SHP77 (cell line): ENCODE measurements at places on chromosomes 12 and 14.

DNA sequence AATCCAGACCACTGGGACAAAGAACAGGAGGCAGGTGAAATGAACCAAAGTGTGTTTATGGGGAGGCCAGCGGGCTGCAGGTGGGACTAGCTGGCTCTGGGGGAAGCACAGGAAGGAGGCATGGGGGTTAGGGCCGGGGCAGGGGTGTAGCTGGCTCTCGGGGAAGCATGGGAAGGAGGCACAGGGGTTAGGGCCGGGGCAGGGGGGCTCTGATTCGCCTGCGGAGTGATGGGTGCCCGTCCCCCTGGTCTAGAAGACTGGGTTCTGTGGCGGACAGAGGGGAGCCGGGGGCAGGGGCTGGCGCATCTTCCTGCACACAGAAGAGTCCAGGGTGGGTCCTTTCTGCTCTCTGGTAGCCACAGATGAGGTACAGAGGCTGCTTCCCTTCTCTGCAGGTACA lies 310.3 kb downstream of the TMEM121 start:
- no peak for DNase-seq

- no peak for DNase-seq
These were observed 31.9 kb upstream of the SOS2 start for GRCh38 chr14:50263321-50263720.

DNA sequence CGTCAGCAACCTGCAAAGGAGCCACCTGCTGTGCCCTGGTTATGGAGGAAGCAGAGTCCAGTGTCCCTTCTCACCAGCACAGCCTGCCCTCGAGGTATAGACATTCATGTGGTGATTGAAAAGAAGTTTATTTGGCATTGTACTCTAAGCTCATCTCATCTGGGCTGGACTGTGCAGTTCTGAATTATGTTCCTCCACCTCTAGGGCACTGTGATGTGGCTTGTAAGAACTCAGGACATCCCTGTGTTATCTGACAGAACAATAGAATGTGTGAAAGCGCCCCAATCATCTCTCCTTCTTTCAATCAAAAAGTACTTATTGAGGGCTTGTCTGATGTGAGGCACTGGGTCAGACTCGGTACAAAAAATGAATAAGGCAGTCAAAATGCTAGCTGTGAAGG lies 140.1 kb downstream of the DHRS2 start:
- DNase-seq, result peak; percentile 12

DNA sequence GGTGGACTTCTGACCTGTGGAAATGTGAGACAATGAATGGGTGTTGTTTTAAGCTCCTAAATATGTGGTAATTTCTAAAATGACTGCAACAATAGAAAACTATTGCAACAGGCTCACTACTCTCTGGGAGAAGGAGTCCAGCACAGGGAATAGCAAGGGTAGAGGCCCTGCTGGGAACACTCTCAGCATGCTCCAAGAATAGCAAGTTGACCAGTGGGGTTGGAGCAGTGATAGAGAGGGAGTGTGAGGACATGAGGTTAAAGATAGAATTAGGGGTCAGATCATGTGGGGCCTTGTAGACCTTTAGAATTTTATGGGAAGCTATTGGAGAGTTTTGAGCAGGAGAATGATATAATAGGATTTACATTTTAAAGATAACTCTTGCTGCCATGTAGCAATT lies 346.7 kb upstream of the CCDC196 start:
- no peak for DNase-seq

GRCh38 chr12:57016348-57016747 lies at the start of gene TAC3:
TSS of gene TAC3 (minus strand) at chr12:57016529. CDS start at chr12:57015797, 732 bp downstream.
- no peak for DNase-seq

DNA sequence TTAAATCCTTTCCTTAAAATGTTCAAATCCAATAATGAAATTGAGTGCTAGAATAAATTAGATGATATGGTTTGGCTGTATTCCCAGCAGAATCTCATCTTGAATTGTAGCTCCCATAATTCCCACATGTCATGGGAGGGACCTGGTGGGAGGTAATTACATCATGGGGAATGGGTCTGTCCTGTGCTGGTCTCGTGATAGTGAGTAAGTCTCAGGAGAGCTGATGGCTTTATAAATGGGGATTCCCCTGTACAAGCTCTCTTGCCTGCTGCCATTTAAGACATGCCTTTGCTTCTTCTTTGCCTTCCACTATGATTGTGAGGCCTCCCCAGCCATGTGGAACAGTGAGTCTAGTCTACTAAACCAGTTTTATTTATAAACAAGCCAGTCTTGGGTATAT lies 508.5 kb downstream of the ETNK1 start:
- no peak for DNase-seq

DNA sequence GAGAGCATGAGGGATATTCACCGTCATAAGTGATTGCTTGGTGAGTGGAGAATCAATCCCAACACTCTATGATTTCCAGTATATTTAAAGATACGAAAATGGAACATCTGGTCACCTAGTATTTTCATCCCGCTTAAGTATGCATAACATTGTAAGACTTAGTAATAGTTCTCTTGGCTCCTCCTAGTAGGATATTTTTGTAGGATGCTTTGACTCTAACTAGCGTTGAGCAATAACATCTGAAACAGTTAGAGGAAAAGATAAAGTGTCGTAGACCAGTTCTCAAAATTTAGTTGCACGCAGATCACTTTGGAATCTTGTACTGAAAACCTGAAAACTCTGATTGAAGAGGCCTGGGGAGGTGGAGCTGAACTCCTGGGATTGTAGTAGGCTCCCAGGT lies 7.6 kb downstream of the SAMD4A start:
- no peak for DNase-seq

DNA sequence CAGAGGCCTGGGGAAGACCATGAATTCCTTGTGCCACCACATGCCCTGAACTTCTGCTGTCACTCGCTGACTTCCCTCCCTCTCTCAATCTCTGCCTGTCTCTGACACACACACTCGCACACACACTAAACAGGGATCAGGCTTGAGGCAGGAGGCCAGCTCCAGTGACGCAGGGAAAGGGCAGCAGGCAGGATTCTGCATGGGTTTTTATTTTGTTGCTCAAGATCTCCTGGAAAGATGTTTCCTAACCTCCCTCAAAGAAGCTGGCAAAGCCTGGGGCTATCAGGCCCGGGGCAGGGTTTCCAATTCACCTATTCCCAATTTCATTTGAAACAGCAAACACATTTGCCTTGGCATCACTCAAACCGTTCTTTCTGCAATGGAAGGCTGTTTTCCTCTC lies 27.7 kb upstream of the PEX5 start:
- DNase-seq, result no peak

DNA sequence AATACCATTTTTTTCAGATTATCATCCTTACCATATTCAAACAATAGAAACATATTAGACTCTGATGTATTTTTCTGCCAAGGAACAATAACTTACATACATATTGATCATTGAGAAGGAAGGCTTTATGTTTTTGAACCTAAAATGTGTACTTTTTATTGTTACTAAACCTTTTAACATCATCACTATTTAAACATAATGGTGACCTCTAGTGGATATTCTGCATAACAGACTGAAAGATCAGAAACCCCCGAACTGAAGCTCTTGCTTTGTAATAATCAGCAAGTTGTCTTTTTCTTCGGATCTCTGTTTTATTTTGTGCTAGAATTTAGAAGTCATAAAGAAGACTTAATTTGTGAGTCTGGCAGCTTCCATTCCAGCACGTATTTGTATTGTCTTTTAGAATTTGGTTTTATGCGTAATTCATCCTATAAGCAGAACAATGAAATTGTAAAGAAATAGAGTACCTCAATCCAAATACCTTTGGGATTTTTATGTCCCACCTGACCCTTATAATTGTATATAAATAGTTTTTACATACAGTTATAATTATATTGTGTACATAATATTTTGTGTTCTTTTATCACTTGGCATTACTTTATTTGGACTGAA lies 125.9 kb upstream of the ATF1 start:
- DNase-seq, result peak; percentile 27

DNA sequence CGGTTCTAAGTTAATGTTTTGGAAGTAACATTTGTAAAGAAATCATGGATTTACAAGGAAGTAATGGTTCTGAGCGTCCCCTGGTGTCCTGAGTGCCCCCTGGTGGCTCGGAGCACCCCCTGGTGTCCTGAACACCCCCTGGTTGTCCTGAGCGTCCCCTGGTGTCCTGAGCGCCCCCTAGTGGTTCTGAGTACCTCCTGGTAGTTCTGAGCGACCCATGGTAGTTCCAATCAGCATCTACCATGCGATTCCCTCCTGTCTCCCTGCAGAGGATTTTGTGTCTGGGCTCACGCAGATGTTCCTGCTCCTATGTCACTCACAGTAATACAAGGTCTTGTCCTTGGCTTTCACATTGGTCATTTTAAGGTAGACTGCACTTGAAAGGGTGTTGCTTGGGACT lies 1352.9 kb downstream of the TMEM121 start:
- DNase-seq, result no peak

GRCh38 chr12:109134186-109134917 lies 18.0 kb downstream of the ACACB start:
- no peak for DNase-seq

DNA sequence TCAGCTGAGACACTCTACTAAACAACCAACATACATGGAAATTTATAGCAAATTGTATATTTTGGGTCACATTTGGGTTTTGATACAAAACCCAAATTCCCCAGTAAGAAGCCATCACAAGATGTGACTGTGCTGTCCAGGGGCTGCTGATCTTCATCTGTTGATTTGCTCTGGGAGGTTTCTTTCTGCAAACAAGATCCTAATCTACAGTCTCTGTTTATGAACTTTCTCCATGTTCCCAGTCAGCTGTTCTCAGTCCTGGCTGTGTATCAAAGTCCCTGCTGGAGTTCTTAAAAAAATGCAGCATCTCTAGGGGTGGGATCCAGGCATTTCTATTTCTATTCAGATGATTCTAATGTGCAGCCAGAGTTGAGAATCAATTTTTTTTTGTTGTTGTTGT lies 85.1 kb downstream of the ATP23 start:
- DNase-seq, result no peak

DNA sequence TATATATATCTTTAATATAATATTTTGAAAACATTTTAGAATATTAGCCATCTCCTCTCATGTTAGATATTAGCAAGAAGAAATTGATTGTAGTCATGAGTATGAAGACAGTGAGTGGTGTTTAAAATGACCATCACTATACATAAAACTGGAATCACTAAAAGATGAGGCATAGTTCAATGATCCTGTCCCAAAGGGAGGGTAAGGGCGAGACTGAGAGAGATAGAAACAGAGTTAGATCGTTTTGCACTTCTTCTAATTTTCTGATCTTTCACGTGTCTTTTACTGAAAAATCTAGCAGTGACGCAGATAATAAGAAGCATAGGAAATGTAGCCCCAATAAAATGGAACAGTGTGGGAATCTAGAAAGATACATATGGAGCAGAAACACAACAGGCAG lies 627.4 kb downstream of the SLC16A7 start:
- DNase-seq, result no peak

DNA sequence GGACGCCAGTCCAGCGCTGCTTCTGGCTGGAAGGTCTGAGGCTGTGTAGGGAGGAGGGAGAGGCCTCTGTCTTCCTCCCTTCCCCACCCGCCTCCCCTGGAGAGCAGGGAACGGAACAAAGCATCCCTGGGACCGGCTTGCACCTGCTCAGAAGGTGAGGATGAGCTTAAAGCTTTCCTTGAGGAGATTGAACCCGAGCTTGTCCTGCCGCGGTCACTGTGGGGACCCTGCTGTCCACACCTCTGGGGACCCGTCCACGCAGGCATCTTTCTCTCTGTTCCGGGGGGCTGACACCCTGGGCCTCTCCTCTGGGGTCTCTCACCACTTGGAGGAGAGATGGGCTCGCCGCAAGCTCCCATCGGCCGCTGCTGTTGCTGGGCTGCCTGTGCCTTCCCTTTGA lies 33.2 kb upstream of the SFSWAP start:
- no peak for DNase-seq

DNA sequence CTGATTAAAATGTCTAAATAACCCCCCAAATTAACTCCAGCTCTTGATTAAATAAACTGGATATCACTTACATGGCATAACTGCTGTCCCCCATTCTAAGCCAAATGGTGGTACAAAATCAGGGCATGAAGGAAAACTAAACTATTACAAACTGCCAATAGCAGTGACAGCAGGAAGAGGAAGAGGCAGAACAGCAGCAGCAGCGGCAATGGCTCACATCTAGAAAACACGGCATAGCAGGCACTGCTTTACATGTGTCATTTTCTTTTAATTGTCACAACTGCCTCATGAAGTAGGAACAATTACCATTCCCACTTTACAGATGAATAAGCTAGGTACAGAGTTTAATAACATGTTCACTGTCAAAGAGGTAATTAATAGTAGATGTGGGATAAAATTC lies 92.0 kb downstream of the EPS8 start:
- no peak for DNase-seq

- DNase-seq, result no peak
These were observed 15.5 kb downstream of the PLXNC1 start for GRCh38 chr12:94163850-94164249.

GRCh38 chr12:87201598-87201997 lies 827.6 kb downstream of the C12orf50 start:
- no peak for DNase-seq

DNA sequence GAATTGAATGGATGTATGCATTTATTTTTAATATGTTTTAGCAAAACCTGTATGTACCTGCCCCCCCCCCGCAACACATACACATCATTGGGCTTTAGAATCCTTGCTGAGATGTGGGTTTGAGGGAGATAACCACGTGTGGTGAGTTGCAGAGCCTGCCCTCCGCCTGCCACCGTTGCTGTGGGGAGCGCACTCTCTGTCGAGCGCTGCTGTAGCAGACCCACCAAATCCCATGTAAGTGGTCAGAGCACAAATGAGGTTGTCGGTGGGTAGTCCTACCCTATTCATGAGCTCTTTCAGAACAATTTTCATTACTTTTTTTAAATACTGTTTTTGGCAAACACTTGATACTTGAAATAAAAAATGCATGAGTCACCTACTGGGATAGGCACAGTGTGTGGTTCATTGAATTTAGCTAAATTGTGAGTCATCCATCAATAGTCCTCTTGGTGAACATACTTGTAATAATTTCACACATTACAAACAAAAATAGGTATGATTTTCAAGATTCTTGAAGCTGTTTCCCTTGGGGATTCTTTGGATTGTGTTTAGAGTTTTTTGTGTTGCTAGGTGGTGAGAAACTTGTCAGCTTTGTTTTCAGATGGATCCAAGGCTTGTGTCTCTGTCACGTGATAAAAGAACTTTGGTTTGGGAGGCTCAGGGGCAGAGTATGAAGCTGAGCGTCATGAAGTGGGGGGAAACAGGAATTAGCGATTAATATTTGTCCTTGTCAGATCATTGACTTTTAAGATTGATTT lies 107.6 kb downstream of the PTCSC3 start:
- DNase-seq, result no peak
